ENCODE measurements at places on chromosomes 5 and 9.

GRCh38 chr5:89106480-89106879 is 223.5 kb upstream of the MEF2C start:
- DNase-seq: no peak

DNA sequence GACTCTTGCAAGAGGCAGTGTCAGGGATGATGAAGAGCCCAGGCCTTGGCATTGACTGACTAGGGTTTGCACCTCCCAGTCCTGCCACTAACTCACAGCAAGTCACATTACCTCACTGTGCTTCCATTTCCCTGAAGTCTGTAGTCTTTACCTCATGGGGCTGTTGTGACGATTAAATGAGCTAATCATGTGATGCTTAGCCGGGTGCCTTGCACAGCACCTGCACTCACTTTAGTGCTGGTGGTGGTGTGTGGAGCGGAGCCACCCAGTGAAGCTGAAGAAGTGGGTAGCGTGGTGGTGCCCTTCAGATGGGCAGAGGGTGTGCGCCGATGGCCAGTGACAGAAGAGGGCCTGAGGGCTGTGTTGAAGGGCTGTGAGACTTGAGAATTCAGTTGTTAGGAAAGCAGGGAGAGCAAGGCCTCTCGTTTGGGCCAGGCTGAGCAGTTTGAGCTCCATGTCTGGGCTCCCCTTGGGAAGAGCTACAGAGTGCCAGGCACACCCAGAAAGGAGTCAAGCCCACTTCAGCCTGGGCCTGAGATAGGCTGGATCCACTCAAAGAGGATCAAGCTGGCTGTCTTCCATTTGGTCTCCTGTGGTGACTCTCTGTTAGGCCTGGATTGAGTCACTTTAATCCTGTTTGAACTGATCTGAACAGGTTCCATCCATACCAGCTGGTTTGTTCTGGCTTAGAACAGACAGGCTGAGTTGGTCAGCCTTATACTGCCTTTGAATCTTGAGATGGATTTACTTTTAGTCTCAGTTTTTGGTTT is 42.5 kb downstream of the RALGPS1 start:
- DNase-seq: no peak

- DNase-seq: peak; percentile 33
Observed at GRCh38 chr9:120711354-120711753, 2.9 kb downstream of the MEGF9 start.

DNA sequence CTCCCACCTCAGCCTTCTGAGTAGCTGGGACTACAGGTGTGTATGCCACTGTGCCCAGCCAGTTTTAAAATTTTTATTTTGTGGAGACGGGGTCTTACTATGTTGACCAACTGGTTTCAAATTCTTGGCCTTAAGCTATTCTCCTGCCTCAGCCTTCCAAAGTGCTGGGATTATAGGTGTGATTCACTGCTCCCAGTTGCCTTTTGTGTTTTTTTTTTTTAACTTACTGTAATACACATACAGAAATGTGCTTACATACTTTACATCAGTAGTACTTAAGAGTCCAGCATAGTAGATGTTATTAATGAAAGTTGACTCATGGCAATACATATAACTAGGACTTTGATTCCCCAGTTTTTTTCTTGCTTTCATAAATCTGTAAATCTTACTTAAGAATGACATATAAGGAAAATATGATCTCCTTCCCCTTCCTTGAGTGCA is 4.7 kb downstream of the MAN2A1 start:
- no peak for DNase-seq

- DNase-seq: no peak
Observed at GRCh38 chr5:54458221-54458620, 2.7 kb downstream of the HSPB3 start.

DNA sequence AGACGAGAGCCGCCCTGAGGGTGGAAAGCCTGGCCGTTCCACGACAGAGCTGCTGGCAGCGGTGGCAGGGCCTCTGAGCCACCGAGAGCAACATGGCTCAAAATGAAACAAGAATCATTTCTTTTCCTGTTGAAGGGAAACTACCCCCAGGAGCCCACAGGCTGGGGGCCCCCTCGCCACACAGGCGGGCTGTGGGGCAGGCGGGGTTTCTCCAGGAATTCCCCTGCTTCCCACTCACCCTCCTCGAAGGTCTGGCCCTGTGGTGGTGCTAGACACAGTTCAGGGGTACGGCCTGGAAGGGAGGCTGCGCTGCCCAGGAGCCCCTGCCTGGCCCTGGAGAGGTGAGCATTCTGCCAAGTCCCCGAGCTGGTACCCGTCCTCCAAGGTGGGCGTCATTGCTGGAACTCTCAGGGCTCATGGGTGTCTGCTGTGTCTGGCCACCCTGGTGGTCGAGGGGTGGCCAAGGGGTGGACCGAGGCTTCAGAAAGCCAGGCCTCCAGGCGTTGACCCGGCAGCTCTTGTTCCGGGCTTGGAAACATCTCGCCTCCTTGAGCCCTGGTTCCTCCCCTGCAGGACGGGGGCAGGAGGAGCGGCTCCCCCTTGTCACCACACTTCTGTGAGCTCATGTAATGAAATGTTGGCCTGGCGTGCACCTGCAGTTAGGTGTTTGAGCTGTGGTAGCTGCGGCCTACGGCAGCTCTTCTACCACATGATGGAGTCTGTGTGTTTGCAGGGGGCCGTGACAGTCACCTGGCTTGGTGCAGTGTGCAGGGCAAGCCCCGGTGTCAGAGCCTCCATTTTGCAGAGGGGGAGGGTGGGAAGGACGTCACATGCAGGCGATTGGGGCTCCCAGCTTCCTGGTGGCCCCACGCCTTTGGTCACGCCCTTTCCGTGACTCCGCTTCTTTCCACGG is 65.3 kb downstream of the RXRA start:
- no peak for DNase-seq

GRCh38 chr5:168948746-168949145 is 352.2 kb downstream of the SLIT3 start:
- no peak for DNase-seq

DNA sequence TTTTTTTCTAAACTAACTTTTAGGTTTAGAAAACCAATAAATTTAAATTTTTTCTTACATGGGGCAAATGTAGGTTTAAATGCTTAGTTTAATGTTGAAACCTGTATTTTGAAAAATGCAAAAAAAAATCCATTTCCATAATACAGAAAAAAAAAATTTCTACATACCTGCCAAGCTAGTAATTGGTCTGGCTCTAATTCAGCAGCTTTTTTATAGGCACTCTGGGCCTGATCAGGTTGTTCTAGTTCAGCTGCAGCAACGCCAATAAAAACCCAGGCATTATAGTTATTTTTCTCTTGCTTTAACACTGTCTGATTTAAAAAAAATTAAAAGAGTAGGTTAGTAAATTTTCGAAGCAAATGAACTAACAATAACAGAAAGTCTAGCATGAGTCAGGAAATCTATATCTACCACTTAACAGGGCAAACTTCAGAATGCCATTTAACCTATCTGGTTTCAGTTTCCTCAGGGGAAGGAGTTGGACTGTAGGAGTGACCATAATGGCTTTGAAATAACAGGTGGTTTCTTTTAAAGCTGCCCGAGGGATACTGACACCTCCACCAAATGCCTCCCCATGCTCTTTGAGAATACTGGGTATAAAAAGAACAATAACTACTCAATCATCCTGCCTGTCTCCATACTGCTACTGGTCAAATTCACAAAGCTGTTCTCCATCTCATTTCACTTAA is 11.6 kb downstream of the SKIC3 start:
- no peak for DNase-seq

- no peak for DNase-seq
Observed at GRCh38 chr5:169100735-169101075, 200.2 kb downstream of the SLIT3 start.

DNA sequence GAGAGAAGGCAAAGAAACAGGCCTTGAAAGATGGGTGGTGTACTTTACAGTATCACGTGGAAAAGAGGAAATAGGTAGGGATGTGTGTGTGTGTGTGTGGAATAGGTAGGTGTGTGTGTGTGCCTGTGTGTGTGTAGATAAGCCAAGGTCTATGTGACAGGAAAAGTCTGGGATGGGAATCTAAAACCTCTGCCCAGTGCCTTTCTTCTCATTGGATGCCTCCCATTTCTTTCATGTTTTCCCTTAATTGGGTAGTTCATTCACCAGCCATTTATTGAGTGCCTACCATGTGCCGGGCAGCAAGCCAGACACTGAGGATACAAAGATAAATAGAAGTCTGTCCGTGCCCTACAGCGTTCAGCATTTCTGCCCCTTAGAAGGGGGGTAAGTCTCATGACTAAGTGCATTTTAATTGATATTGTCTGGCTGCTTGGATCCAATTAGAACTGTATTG is 1.0 kb downstream of the URM1 start:
- DNase-seq: peak; percentile 71

DNA sequence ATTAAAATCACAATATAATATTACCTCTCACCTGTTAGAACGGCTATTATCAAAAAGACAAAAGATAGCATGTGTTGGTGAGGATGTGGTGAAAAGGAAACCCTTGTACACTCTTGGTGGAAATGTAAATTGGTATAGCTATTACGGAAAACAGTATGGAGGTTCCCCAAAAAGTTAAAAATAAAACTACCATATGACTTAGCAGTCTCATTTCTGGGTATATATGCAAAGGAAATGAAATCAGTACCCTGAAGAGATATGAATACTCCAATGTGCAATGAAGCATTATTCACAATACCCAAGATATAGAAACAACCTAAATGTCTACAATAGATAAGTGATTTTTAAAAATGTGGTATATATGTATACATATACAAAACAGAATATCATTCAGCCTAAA is 199.9 kb downstream of the SNX18 start:
- no peak for DNase-seq

DNA sequence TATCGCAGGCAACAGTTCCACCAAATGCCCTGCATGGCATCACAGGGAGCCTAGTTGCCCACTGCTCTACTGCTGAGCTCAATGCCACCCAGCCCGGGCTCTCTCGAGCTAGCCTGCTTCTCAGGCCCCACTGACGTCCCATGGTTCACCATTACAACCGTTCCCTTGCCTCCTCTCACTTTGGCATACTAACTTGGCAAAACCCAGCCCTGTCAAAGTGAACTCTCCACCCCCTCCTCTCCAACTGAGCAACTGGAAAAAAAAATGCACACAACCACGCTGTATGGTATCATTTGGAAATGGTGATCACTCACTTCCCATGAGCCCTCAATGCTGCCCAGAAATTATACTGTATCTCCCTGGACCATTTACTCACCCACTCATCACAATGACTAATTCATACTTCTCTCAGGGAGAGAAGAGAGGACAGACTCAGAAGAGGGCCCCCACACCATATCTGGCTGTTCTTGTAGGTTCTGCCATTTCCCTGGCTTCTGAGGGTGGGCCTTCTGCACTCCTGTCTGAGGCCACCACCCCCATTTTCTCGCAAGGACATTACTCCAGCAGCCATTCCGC is 51.4 kb upstream of the RARS1 start:
- DNase-seq: no peak

DNA sequence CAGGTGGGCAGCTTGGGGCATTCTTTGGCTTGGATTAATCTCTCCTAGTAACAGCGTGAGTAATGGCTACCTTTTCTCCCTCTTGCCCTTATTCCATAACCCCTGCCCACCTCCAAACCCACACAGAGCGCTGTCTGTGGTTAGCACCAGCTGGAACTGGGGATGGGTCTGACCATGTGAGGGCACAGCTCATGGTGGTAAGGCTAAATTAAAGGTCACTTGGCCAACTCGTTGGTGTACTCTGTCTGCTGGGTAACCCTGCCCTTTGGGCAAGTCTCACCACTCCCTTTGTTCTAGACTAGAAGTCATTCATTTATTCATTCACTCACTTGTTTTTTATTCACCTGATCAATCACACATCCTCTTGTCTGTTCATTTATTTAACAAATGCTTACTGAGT is 27.8 kb downstream of the PPARGC1B start:
- DNase-seq: no peak

DNA sequence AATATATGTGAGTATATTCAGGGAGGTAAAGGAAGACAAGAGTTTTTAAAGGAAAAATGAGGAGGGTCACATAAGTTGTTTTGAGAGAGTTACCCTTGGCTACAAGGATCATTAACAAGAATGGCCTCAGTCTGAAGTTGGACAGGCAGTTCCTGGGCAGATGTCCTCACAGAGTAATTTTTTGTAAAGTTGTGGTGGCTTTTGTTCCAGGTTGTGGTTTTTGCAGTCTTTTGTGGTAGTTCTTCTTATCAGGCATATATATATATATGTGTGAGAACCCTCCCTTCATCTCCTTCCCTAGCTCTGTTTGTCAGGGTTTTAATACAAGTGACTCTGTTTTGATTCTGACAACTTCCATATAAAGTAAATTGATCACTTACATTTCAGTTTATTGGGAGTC is 60.0 kb downstream of the CSNK1G3 start:
- DNase-seq: no peak

DNA sequence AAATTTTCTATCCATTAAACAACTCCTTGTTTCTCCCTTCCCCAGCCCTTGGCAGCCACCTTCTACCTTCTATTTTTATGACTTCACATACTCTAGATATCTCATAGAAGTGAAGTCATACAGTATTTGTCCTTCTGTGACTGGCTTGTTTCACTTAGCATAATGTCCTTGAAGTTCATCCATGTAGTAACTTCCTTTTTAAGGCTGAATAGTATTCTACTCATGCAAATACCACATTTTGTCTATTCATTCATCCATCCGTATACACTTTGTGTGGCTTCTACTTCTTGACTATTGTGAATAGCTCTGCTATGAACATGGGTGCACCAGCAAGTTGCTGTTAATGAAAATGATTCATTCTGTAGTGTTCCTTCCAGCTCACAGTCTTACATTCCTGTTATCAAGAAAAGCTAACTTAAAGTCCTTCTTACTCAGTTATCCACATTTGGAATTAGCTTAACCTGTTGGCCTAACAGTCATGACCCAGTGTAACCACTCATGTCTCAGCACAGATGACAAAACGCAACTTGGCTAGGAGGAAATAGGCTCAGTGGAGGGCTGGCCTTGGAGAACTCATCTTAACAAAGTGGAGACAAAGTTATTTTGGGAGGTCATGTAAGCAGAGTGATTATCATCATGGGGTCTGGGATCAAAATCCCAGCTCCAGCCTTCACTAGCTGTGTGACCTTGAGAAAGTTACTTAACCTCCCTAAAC is 129.7 kb upstream of the MAP3K1 start:
- DNase-seq: no peak

DNA sequence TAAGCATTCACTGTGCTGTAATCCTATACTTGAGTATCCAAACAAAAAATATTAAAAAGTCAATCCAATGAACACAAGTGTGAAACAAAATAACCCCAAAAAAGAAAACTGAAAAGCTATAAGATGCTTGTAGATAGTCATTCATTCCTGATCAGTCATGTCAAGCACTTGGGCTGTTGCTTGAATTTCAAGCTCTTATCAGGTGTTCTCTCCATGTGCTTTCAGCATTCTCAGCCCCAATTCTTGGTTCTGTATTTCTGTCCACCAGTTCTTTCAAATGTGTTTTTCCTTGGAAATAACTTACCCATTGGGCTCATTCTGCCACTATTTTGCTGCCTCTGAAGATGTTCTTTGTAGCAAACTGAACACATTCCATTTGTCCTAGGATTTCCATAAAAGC is 4.7 kb downstream of the ZFAND5 start:
- no peak for DNase-seq

- no peak for DNase-seq
Observed at GRCh38 chr9:94298949-94299599, 29.4 kb downstream of the NUTM2F start.

DNA sequence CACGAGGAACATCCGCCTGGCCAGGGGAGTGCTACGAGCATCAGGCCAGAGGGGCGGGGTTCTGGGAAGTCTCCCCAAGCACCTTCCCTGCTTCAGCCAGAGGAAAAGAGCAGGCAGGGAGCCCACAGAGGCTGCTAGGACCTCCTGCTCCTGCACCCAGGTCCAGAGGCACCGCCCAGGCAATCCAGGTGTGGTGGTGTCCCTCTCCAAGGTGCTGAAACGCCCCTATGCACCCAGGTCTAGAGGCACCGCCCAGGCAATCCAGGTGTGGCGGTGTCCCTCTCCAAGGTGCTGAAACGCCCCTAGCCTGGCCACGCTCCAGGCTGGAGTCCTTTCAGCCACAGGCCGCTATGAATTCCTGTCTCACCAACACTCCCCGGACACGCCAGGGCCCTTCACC is 10.7 kb upstream of the UBAC1 start:
- no peak for DNase-seq
